Esophagus mucosa (tissue), 1 donor: ENCODE measurements at places on chromosomes 12 and 14. TPM values are rescaled to one million over a fixed set of nuclear protein-coding genes. Genes with fewer than 3 reads are reported as not detected.

Gene TAS2R14
- 0.80 TPM for total RNA-seq

DNA sequence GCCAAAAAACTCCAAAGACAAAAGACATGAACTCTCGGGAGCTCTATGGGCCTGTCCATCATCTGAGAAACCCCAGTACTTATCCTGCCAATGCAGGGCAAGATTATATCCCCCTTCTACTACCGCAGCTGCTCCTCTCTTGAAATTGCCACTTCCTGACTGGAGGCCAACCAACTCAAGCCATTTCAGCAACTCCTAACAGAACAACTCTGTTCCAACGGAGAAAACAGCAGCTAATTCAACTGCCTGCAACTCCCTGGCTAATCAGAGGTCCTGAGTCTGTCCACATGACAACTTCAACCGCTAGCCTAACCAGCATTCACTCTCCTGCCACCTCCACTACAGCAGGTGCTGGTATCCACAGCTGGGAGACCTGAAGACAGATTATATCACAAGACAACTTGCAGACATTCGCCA lies 24.1 kb downstream of the CEP83 start:
- ATAC-seq, result no peak

- ATAC-seq, result no peak
Observed at GRCh38 chr14:64725261-64725815, 21.1 kb downstream of the PLEKHG3 start.

- ATAC-seq, result no peak
Observed at GRCh38 chr14:91649930-91650329, 82.0 kb downstream of the CATSPERB start.

GRCh38 chr14:67268426-67269150 lies 27.4 kb downstream of the PALS1 start:
- peak; percentile 77 for ATAC-seq

- no peak for ATAC-seq
Observed at GRCh38 chr12:101799774-101800173, 31.0 kb downstream of the GNPTAB start.
